ENCODE measurements at places on chromosomes 3 and 15. TPM values are rescaled to one million over a fixed set of nuclear protein-coding genes. Genes with fewer than 3 reads are reported as not detected.

Gene FETUB
- total RNA-seq = not detected

- DNase-seq = no peak
These were observed 37.3 kb downstream of the YEATS2 start for GRCh38 chr3:183734750-183735494.

- DNase-seq = no peak
These were observed 92.5 kb downstream of the ADAMTS17 start for GRCh38 chr15:100249096-100249815.

GRCh38 chr3:154799800-154800199 lies 280.3 kb upstream of the MME start:
- no peak for DNase-seq

DNA sequence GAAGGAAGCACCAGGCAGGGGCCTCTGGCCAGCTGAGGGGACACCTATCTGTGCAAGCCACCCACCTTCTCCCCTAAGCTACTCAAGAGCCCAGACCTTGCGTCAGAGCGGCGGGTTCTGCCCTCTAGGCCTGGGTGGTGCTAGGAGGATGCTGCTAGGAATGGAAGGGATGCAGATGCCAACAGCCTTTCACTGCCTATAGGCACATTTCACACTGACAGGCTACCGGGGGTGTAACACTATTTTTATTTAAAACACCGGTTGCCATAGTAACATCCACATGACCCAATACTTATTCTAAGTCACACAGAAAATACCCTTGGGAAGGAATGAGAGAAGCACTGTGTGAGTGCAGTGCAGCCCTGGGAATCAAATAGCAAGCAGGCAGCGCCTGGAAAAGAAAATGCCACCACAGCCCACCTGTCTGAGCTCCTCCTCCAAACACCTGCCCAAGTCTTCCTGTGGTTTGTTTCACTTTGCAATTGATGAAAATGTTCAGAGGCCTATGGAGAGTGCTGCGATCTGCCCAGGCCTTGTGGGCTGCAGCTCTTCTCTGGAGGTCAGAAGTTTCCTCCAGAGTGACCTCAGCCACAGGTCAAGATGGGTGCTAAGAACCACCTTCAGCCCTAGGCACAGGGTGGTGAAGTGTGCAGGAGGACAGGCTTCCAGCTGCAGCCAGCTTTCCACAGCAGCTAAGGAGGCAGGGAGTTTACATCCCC lies 113.5 kb upstream of the TOPAZ1 start:
- no peak for DNase-seq

Data from myocyte (in vitro differentiated cells).